Suppressor macrophage (primary cell): ENCODE measurements at places on chromosomes 5 and 9.

- no peak for DNase-seq
Observed at GRCh38 chr5:124631874-124632550, 114.4 kb downstream of the ZNF608 start.

DNA sequence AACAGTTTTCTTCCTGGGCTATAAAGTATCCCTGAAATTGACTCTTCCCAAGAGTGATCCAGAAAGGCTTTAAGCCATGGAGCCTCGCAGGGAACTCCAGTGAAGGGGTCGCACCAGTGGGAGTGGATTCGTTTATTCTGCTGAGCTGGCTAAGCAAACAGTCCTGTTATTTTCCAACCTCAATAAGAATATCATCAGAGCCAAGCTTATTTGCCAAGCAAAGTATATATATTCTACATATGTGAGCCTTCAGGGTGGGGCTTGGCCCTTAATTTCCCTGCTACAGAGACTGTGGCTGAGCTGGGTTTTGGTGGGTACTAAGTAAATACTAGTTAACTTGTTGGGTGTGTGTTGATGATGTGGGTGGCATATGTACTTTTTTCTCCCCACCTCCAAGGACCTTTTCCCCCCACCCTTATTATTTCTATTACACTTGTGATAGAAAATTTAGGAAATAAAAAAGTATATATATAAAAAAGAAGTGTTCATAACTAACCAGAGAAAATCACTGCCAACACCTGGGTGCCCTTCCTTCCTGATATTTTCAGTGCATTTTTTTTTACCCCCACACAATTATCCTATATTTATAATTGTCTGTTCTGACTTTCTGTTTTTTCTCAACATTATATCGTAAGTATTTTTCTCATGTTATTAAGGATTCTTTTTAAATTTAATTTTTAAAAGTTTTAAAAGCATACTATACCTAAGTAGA is 5.3 kb downstream of the GSN start:
- DNase-seq: no peak

GRCh38 chr5:93359296-93359959 is 221.6 kb downstream of the NR2F1-AS1 start:
- no peak for DNase-seq

- no peak for DNase-seq
Observed at GRCh38 chr5:17799521-17799920, 165.3 kb downstream of the TAF11L14 start.

GRCh38 chr9:92266486-92266885 is 27.0 kb downstream of the IARS1 start:
- no peak for DNase-seq

DNA sequence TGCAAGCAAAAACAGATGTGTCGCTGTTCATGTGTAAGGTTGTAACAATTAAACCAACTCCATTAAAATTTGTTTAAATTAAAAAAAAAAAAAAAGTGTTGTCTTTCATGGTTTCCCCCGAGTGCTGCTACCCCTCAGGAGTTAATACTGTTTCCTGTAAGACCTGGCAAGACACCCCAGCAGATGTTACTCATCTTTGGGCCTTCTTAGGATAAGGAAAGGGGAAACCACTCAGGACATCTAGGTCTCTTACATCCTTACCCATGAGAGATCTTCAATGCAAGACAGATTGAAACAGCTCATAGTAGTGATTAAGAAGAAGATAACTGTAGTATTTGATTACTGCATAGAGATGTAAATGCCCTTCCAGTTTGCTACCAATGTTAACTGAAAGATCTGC is 33.5 kb upstream of the F2R start:
- no peak for DNase-seq

DNA sequence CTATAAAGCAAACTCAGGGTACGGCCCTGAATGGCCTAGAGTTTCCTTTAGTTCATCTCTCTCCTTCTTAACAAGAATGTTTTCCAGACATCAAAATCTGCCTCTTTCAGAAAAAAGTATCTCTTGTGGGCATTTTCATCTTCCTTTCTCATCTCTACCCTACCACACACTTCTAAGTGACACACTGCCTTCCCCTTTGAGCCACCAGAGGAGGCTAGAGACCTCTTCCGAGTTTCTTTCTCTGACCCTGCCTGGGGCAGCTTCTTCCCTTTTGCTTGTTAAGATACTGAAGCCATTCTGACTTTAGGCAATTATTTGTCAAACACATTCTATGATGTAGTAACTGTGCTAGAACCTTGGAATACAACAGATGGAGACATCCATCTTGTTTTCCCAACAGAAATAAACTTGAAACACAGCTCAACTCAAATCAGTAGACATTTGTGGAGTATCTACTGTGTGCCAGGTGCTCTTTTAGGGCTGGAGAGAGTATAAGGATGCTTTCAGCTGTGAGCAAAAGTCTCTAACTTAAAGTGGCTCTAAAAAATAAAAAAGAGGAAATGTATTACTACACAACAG is 8.6 kb upstream of the SV2C start:
- DNase-seq: peak; percentile 72

GRCh38 chr5:176854164-176854563 is 43.8 kb downstream of the UNC5A start:
- no peak for DNase-seq
